ENCODE measurements at places on chromosomes 11 and 22.

- DNase-seq = no peak
Measured at GRCh38 chr11:66142370-66143263, 72.5 kb downstream of the PACS1 start.

GRCh38 chr22:44179196-44179988, 1.3 kb upstream of the PARVG start:
- DNase-seq = no peak

- no peak for DNase-seq
Measured at GRCh38 chr11:114315749-114316368, 19.7 kb downstream of the NNMT start.

GRCh38 chr22:27654546-27655445, 146.8 kb downstream of the MN1 start:
- no peak for DNase-seq

GRCh38 chr11:72617080-72617762, 57.0 kb downstream of the PDE2A start:
- no peak for DNase-seq

DNA sequence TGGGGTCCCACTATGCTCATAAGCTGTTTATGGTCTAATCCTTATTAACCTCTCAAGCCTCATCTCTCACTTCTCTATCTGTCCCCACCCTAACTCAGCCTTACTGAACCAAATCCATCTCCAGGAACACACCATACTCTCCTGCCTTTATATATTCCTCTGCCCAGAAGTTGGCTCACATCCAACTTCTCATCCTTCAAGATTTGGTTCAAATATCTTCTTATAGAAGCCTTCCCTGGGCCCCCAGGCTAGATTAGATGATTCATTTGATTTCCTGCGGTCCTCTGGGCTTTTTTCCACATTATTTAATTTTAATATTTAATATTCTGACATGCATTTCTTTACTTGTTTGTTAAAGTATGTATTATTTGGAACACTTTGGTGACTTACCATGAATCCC, 23.2 kb downstream of the MEI1 start:
- DNase-seq = no peak

DNA sequence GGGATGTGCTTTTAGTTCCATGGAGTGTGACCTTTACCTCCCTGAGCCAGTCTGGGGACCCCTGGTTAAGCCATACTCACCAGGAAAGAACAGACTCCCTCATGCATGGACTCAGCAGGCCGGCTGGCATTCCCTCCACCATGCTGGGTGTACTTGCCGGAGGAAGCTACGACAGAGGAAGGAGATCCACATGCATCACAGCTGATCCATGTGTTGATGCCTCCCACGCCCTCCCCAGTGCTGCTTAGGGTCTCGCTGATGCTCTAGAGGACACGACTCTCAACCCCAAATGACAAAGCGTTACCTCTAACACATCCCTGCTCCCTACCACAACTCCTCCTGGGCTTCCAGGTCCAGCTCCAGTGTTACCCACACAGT, 39.8 kb downstream of the GAB4 start:
- DNase-seq = no peak

Data from stimulated activated CD4-positive, alpha-beta T cell treated with anti-CD3 and anti-CD28 coated beads, Interleukin-15, amount 100 ng/mL, for 1 hour (primary cell).